A673 (cell line): ENCODE measurements at places on chromosomes 4 and X.

GRCh38 chr4:6877067-6877466, 32.6 kb upstream of the TBC1D14 start:
- no peak for DNase-seq

DNA sequence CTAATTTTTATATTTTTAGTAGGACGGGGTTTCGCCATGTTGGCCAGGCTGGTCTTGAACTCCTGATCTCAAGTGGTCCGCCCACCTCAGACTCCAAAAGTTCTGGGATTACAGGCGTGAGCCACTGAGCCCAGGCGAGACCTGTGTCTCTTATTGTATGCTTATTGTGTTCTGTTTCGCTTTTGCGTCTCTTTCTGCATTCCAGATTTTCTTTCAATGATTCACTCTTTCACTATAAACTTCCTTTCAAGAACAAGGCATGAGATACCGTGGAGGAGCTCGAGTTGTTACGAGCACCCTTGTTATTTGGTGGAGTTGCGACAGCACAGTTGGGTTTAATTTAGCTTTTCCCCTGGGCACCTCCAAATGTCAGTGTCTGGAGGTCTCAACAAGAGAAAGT, 366.7 kb upstream of the FAT1 start:
- no peak for DNase-seq

- no peak for DNase-seq
These were observed 171.4 kb downstream of the NWD2 start for GRCh38 chr4:37415845-37416369.

DNA sequence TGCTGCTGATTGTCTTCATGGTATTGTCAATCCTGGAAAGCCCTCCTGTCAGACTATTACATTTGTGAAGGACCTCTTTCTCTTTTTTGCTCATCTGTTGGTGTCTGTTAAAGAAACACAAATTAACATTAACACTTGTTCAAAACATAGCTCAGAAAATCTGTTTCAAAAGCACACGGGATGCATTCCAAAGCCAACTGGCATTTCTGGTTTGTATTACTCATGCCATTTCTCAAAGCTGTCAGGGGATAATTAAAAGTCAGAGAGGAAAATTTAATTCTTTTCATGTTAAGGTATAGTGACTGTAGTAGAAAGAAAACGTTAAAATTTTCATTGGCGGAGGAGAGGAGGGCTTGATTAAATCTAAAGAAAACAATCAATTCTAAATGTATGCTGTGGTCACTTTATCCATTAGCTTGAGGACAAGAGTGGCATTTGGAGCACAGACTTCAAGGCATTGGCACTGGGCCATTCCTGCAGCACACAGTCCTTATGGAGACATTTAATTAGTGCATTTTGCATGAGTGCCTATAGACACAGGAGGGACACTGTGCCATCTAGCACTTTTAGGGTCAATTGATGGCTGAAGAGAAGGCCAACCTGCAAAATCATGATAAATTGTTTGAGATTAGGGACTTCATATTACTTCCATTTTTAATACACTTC, 21.2 kb upstream of the GLRA2 start:
- DNase-seq, result no peak

DNA sequence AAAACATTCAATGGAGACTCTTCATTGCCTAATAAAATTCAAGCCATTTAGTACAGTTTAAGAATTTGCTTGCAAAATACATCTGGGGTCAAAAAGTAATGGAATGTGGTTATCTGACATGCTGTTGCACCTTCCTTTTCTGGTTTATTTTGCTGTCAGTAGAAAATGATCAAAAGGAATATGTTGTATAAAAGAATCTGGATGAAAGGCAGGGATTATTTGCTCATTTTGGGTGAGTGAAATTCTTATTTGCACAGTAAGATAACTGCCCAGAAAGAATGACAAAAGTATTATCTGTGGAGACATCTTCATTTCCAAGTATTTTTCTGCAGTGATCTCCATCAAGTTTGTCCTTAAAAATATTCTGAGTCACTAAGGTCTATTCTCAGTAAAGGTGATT, 30.4 kb downstream of the BOD1L1 start:
- DNase-seq, result no peak
